Upper lobe of right lung (tissue), 1 donor: ENCODE measurements at places on chromosomes 12 and 14. TPM values are rescaled to one million over a fixed set of nuclear protein-coding genes. Genes with fewer than 3 reads are reported as not detected.

The PMEL gene
- total RNA-seq, result 4.9 TPM

The CLECL1 gene
- 3.4 TPM for total RNA-seq

The AICDA gene
- total RNA-seq, result 0.75 TPM

GRCh38 chr12:92722897-92723296 is 20.1 kb downstream of the PLEKHG7 start:
- DNase-seq, result no peak

DNA sequence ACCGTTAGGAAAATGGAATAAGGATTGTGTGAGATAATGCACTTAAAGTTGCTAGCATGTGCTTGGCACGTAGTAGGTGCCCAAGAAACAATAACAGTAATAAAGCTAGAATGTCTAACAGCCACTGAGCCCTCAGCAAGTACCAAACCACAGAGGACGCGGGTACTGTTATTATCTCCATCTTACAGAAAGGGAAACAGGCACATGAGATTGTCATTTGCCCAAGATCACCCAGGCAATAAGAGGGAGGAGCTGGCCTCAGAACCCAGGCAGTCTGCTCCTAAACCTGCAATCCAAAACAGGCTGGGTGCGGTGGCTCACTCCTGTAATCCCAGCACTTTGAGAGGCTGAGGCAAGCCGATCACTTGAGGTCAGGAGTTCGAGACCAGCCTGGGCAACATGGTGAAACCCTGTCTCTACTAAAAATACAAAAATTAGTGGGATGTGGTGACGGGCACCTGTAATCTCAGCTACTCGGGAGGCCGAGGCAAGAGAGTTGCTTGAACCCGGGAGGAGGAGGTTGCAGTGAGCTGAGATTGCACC is 5.1 kb upstream of the SDS start:
- no peak for DNase-seq

GRCh38 chr12:89392391-89392790 is 40.1 kb upstream of the DUSP6 start:
- no peak for DNase-seq
